IPS DF 6.9 (cell line): ENCODE measurements at places on chromosomes 2 and 18.

DNA sequence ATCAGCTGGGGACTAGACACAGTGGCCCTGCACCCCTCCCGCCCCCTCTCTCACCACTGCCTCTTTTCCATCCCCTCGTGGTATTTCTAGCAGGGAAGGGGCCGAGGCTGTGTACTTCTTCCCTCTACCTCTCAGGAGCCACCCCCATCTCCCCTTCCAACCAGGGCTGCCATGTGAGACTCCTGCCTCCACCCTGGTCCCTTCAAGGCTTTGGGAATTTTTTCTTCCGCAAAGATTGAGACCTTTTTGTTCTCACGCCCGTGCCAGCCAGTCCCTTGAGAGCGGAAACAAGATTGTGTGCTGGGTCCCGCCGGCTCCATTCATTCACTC is 39.1 kb downstream of the LPIN1 start:
- no peak for DNase-seq

GRCh38 chr2:122610948-122611609 is 855.6 kb downstream of the TSN start:
- no peak for DNase-seq

DNA sequence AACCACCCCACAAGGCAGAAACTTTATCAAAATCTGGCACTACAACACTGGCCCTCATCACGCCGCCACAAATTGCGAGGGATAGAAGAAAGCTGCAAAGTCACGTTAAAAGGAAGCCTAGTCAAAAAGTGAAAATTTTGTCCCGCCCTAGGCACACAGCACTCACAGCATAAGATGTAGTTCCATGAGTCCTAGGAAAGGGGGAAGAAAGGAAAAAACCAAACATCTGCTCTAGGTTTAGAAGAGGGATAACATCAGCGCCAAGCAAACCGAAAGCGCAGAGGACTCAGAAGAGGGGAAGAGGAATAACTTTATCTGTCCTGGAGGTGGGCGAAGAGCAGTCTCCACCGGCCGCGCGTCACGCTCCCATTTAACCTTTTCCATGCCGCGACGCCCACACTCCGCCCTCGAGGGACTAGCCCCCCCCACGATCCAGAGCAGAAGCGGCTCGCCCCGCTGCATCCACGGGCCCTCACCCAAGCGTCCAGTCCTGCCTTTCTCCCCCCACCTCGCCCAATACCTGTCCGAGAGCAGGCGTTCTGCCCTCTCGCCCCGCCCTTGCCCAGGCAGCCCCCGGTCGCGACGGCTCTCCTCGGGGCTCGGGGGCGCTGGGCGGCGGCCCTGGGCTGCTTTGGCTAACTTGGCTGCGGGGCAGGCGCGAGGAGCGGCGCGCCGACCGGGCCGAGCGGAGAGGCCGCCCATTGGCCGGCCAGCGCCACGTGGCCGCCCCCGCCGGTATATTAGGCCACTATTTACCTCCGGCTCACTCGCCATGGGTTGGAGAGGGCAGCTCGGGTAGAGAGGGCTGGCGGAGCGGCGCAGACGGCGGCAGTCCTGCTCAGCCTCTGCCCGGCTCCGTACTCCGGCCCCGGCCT is at the start of gene HOXD1:
HOXD1 (plus strand) TSS at position 770 of the 875 bp plus-strand sequence. CDS start 134 bp downstream, outside the sequence.
- DNase-seq: no peak

DNA sequence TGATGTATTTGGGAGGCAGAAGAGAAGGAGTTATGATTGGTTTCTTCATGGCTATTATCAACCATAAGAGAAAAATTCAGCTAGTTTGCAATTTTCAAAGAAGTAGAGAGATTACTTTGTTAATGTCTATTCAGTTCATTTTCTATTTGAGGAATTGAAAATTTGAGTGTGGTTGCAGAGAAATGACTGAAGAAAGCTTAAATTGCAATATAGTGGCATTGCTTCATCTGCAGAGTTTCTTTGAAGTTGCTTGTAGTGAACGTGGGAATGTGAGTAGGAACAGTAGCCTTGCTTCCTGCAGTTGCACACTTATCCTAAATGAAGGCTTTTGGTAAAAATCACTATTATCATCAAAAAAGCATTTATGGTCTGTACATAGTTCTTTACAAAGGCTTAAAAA is 14.7 kb upstream of the CYRIA start:
- DNase-seq: no peak

- DNase-seq: no peak
Measured at GRCh38 chr18:55907453-55908175, 319.6 kb upstream of the TCF4 start.

DNA sequence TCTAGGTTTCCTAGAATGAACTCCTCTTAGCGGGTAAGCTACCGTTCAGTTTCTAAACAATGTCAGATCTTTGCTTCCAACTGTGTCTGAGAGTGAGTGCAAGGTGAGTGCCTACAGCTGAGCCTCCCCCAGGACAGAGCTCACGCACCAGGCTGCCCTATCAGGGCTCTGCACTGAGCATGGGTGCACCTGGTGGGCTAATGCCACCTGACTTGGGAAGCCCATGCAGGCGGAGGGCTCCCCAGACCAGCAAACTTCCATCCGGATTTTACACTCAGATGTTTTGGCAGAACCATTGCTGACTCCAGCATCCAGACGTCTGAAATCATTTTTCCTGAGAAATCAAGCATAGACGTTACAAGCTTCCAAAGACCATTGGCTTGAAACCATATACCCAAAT is 16.1 kb upstream of the MLPH start:
- no peak for DNase-seq

DNA sequence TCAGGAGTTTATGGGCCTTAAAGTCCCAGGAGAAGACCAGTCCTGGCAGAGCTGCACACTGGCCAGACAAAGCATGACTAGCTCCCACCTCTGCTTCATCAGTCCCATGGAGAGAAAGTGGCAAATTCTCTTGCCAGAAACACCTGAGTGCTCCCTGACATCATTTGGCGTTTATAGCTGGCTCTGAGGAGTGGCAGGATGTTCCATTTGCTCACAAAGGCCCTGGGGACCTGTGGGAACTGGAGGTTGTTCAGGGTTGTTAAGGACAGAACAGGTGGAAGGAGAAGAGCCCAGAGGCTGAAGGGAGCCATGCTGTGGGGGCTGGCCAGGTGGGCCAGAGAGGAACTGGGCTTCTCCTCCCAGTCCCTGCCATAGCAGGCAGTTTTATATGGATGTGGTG is 56.1 kb downstream of the RPL37A start:
- DNase-seq: no peak

- DNase-seq: no peak
Measured at GRCh38 chr2:130825966-130826253, 10.8 kb upstream of the ARHGEF4 start.

DNA sequence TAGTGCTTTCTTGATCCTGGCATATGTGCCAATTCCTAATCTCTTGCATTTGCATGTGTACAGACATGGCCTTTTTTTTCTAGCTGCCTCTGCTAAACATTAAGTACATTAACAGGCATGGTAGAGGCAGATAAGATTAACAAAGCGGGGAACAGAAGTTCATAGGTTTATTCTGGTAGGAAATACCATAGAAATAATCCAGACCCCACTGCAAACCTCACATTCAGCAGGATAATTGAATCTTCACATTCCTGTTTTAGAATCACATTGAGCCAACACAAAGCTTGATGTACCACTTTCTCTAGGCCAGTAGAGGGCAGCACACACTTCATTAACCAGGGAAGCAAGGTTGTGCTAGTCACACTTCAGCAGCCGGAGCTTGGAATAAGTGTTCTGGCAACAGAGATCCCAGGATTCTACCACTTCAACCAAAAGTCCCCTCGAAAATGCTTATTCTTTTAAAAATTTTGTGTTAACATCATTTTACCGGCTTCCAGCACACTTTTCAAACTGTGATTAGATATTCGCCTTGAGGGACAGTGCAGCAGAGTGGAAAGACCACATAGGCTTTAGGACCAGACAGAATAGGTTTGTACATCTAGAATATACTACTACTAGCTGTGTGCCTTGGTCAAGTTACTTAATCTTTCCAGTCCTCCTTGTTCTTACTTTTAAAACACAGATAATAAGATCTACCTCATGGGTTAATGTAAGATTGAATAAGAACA is 420.2 kb upstream of the CHST9 start:
- peak; percentile 71 for DNase-seq

DNA sequence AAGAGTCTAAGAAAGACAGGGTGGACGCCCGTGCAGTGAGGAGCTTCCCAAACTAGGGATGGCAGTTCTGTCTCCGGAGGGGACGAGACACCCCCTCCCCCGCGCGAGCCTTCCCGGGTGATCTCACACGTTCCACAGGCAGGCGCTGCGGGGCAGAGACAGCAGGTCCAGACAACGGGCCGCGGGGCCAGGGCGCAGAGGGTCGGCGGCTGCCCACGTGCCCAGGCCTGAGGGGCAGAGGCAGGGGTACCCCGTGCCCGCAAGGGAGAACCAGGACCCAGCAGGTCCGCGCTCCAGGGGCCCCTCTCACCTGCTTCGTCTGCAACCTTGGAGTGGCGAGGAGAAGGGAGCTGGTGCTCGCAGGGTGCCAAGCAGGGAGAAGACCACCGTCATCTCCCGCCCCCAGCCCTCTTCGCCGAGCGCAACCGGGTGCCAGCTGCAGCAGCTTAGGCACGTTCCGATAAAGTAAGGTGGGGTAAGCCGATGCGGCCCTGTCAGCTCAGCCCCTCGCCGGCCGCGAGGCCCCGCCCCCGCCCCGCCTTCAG is at the start of gene GPR155:
GPR155 (minus strand) TSS at position 467 of the 545 bp plus-strand sequence. CDS start 5,073 bp downstream, outside the sequence.
- no peak for DNase-seq

- DNase-seq: no peak
Measured at GRCh38 chr2:3712831-3713503, 9.6 kb downstream of the DCDC2C start.

- no peak for DNase-seq
Measured at GRCh38 chr2:24203029-24203786, 28.4 kb downstream of the FAM228A start.

DNA sequence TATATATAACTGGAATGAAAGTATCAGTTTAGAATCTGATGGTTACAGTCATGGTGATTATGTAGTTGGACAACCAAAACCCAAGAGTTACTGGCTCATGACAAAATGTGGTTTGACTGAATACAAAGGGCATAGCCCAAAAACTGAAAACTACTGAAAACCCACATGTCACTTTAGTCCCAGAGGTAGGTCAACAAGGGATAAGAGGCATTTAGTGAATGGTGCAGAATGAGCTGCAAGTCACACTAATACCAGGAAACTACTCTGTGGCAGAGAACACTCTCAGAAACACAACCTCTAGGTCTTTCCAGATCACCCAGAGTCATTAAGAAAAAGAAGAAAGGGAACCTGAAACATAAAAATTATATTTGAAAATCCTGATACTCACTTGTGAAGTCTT is 154.5 kb downstream of the AGPS start:
- no peak for DNase-seq

GRCh38 chr2:108835040-108835439 is 48.5 kb downstream of the CCDC138 start:
- DNase-seq: no peak

DNA sequence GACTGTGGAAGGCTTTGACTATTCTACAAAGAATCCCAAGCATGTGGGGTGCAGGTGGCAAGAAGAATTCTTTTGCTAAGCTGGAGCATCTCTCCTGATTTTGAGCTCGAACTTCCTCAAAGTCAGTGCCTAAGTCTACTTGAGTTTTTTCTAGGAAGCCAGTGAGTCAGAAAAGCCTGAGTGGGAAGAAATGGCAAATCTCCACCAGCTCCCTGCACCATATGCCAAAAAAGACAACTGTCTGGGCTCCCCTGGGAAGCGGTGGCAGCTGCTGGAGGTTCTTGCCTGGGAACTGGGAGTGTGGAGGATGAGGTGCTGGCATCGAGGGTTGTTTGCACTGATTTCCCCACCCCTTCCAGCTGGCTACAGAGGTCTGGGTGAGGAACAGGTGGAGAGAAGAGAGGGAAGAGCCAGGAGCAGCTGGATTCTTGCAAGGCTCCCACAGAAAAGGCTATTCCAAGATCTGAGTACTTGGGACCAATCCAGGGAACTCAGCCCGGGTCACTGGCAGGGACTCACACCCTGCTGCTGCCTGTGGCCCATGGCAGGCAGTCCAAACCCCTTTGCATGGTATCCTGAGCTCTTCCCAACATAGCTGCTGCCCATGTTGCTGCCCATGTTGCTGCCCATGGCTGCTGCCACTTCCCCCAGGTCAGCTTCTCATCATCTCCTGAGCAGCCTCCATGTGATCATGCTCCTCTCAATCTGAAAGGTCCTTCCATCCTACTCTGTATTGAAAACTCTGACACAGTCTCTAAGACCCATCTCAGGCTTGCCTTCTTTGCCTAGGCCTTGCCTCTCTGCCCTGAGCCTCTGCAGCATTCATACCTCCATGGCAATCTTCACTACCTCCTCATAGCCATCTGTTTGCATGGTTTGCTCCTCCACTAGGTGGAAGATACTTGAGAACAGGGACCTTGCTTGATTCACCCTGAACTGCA is 128.3 kb upstream of the SPATS2L start:
- no peak for DNase-seq

- no peak for DNase-seq
Measured at GRCh38 chr2:44170311-44170717, 1.6 kb downstream of the PPM1B start.

GRCh38 chr18:48404716-48405507 is 4.3 kb downstream of the ZBTB7C start:
- no peak for DNase-seq

GRCh38 chr2:107001551-107001950 is 115.6 kb upstream of the ST6GAL2 start:
- DNase-seq: no peak

GRCh38 chr18:24514439-24514838 is 54.0 kb downstream of the HRH4 start:
- DNase-seq: peak; percentile 27

- no peak for DNase-seq
Measured at GRCh38 chr2:112157472-112157871, 19.3 kb downstream of the FBLN7 start.

DNA sequence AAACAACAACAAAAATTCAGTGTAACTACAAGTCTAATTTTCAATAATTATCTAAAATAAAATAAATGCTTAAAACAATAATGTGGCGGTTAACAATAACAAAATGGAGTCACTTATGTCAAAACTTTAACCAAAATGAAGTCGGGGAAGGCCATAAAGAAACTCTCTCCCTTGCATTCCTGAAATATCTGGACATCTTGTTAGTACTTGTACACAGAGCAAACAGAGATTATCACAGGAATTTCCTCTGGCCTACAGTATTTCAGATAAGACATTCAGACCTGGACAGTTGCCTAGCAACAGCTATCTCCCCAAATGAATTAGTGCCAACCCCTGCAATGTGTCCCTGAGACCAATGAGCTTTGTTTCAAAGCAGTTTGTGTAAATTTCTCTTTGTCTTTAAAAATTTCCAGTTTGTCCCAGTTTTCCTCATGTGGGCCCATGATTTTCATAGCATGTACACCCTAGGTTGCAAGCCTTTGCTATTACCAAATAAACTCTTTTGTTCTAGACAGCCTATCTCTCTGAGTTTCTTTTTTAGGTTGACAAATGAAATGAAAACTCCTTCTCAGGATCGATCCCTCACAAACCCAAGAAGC is 68.6 kb downstream of the EXOC6B start:
- DNase-seq: no peak

DNA sequence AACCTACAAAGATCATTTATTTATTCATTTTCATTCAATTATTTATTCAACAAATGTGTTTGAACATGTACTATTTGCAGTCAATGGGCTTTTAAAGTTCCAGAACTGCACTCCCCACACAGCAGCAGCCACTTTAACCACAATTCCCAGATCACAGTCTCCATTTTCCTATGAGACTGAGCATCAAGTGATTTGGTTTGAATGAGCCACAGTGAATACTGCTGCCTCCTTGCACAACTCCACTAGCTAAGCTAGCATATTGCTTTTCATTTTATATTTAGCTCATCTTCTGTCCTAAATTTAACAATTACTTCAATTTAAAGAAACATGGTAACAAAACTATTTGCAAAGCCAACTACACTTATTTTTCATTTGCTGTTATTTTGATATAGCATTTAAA is 353.4 kb upstream of the VRK2 start:
- no peak for DNase-seq

- no peak for DNase-seq
Measured at GRCh38 chr18:13235981-13236380, 17.4 kb downstream of the LDLRAD4 start.

GRCh38 chr2:215637651-215638050 is 201.8 kb upstream of the FN1 start:
- DNase-seq: no peak
